ENCODE measurements at places on chromosomes 16 and 17.
A peak's percentile ranks its signal among the peaks of the same experiment; 100 is the strongest.

DNA sequence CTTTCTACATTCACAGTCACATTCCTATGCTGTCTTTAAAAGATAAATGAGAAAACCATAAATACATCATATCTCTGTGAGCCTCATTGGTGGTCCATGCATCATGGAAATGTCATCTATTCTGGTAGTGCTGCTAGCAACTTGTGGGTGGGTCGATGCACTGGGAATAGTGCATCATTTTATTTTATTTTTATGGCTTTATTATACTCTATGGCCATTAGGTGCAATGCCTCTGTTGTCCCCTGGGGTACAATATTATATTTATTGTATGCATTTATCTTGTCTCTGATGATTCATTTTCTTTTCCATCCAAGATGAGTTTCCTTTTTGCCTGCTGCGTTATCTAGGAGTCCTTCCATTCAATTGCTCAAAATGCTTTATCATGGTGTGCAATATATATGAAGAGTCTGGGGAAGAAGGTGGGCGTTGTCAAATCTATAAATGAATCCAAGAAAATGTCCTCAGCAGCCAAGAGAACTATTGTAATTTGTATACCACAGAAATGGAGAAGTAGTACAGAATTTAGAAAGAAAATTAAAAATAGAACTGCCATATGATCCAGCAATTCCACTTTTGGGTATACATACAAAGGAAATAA, 324.0 kb downstream of the KCNJ2 start:
- DNase-seq: no peak

GRCh38 chr17:27038676-27039075, 255.2 kb upstream of the WSB1 start:
- no peak for DNase-seq

DNA sequence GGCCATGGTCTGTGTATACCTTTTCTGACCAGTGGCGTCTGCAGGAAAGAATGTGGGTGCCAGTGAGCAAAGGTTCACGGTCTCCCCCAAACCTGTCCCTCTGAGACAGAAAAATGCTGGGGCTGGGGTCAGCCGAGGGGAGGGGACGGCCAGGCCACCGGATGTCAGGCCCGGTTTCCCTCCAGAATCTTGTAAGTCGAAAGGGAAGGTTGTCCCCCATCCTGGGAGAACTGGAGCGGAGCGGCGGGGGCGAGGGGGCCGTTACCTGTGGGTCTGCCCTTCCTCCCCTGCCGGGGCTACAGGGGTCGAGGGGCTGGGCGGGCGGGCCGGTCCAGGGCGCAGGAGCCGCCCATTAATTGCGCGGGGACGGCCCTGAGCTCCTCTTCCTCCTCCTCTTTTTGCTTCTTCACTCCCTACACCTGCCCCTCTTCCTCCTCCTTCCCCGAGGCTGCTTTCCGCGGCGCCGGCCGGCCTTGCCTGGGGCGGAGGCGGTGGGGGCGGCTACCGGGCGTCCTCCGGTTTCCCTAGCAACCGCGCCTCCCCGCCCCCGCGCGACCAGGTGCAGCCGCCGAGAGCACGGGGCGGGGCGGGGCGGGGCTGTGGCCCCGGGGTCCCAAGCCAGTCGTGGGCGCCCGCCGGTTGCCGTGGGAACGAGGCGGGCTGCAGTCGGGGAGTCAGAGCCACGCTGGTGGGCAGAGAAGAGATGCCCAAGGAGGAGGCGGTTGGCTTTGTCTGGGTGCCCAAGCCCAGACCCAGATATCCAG, at the start of gene MARCHF10:
Gene MARCHF10 (minus strand): TSS at position 503 of the 764 bp plus-strand sequence. CDS start 6,579 bp downstream, outside the sequence.
- no peak for DNase-seq

DNA sequence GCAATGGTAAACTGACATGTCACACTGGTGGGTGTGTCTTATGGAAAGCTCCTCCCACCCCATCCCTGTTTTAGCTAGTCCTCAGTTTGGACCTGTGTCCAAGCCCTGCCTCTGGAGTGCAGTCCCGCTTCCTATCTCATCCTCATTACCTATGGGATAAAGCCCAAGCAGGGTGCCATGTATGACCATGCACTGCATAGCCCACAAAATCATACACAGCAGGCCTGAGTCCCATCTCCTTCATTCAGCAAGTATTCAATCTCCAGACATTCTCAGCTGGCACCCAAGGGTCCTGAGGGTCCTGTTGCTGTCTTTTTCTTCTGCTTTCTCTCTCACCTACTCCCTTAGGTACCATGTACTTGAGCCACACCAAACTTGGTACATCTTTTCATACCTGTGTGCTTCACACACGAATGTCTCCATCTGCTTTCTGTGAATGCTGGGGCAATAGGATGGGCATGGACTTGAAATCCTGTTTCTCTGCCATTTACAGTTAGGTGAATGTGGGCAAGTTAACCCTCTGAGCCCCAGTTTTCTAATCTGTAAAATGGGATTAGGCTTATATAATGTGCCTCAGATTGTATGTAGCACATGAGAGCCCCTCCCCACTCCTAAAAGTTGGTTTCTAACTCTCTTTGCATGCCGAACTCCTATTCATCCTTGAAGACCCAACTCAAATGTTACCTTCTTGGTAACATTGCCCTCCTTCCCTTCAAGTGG, 28.5 kb downstream of the TNS4 start:
- DNase-seq: peak; percentile 44

GRCh38 chr17:78900816-78901215, 2.2 kb downstream of the CEP295NL start:
- no peak for DNase-seq

DNA sequence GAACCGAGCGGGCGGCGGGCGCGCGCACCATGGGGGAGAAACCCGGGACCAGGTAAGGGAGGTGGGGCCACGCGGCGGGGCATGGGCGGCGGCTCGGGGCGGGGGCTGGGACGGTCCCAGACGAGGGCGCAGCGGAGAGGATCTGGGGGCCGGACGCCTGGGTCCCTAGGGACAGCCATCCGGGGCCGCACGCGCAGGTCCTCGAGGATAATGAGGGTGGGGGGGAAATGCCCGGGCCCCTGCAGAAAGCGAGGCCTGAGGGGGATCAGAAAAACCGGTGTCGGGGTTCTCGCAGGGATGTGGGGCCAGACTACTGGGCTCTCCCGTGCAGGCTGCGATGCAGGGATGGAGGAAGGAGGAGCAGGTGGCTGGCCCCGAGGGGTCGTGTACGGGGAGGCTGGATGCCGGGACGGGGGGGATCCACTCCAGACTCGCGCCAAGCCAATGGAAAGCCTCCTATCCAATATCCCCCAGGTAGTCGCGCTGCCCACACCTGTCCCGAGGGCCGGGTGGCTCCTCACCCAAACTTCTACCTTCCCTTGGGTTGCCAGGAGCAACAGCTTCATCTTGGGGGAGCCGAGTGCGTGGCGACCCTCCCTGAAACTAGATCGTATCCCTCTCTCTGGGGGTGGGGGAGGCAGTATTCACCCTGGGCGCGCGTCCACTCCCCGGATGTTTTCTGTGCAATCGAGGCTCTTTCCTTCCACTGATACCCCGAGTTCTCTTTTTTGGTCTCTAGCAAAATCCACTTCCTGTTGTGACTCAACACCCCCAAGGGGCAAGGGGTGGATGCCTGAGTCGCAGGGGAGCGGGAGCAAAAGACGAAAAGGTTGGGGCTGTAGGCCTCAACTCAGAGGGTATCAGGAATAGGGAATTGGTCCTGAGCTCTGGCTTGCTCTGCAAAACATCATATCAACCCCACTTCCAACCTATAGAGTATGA, 532 bp downstream of the ARRB2 start:
- no peak for DNase-seq
